ENCODE measurements at places on chromosomes 6 and 20. TPM values are rescaled to one million over a fixed set of nuclear protein-coding genes. Genes with fewer than 3 reads are reported as not detected.
A peak's percentile ranks its signal among the peaks of the same experiment; 100 is the strongest.

GRCh38 chr20:1934156-1934555 is 38.9 kb downstream of the SIRPA start:
- DNase-seq: no peak

GRCh38 chr20:18628330-18628920 is 40.6 kb downstream of the DTD1 start:
- no peak for DNase-seq

- peak; percentile 7 for DNase-seq
Measured at GRCh38 chr20:48395816-48396546, 431.8 kb downstream of the PREX1 start.

- no peak for DNase-seq
Measured at GRCh38 chr6:131646249-131646670, 9.2 kb downstream of the ENPP3 start.

DNA sequence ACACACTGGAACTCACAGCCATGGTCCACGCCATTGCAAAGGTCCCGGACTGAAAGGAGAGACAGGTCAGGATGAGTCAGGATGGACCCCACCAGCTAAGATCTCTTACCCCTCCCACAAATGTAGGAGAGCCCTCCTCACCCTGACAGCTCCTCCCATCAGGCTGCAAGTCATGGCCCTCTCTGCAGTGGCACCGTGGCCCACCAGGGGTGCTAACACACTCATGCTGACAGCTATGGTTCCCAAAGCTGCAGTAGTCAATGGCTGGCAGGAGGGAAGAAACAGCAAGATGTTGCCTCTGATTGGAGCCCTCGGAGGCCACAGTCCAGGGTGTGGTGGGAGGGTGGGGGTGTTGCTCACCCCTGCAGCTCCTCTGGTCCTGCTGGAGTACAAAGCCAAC is 5.7 kb upstream of the RBPJL start:
- no peak for DNase-seq

DNA sequence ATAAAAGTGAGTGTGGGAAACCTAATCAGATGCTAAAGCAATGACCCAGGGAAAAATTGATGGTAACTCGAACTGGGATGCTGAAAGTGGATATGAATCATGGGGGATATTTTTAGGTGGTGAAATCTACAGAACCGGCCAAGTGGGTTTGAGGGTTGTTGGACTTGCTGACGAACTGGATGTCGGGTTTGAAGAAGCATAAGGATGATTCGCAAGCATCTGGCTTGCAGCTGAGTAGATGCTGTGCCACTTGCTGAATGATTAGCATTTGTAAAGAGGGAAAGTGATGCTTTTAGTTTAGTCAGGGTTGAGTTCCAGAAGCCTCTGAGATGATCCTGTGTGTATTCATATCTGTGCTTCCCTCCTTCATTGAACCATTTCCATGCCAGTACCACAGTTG is 54.9 kb downstream of the UBR2 start:
- no peak for DNase-seq

SNAP25 gene
- 1.2 TPM for total RNA-seq
